ENCODE measurements at places on chromosomes 3 and 15.

GRCh38 chr3:177135841-177136492, 61.3 kb downstream of the TBL1XR1 start:
- DNase-seq = no peak

GRCh38 chr3:190229632-190230424, 92.4 kb downstream of the CLDN1 start:
- DNase-seq = no peak

DNA sequence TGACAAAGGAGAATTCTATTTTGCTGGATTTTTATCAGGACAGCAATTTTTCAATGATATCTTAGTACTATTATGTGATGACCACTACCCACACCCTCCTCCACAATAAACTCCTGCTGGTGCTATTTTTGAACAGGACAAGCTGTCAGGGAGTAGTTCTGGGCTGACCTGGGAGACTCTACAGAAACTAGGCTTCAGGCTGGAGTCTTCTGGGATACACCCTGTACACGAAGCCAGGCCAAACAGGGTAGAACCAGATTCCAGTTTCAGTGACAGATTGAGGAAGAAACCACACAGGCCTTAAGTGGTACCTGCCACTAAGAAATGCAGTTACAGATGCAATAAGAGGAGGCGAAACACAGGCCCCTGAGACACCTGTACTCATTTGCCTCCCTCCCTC, 12.8 kb downstream of the NMNAT3 start:
- no peak for DNase-seq

GRCh38 chr3:128936341-128936740, 56.9 kb downstream of the ACAD9 start:
- no peak for DNase-seq

- no peak for DNase-seq
These were observed 2.7 kb downstream of the SMAD6 start for GRCh38 chr15:66704803-66705153.

DNA sequence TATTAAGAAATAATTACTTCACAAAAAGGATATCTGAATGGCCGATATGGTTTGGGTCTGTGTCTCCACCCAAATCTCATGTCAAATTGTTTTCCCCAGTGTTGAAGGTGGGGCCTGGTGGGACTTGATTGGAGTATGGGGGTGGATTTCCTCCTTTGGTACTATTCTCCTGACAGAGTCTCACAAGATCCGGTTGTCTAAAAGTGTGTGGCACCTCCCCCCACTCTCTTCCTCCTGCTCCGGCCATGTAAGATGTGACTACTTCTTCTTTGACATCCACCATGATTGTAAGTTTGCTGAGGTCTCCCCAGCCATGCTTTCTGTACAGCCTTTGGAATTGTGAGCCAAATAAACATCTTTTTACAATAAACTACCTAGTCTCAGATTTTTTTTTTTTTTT, 34.5 kb downstream of the ZBTB11 start:
- no peak for DNase-seq

GRCh38 chr3:12442654-12443501, 41.4 kb upstream of the TSEN2 start:
- DNase-seq = no peak

- DNase-seq = no peak
These were observed 163.8 kb upstream of the ATP11B start for GRCh38 chr3:182629521-182629920.

GRCh38 chr15:68289621-68290352, 12.2 kb downstream of the FEM1B start:
- DNase-seq = no peak
